Glomerular endothelial cell (primary cell): ENCODE measurements at places on chromosomes 7 and 10.

DNA sequence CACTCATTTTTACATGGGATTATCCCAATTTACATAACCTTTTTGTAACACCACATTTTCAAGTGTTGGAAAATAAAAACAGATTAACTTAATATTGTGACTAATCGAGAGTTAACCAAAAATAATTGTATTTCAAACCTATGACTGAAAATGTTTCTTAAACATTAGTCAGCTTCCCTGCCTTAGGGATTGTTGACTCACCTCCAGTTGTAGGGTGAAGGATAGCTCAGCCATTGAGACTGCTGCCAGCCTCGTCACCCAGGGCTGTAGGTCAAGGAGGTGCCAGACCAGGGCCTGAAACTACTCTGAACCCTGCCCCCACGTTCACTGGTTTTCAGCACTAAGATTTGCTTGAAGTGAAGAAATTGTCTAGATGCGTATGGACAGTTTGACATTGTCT, 351.2 kb downstream of the GFRA1 start:
- DNase-seq = no peak

DNA sequence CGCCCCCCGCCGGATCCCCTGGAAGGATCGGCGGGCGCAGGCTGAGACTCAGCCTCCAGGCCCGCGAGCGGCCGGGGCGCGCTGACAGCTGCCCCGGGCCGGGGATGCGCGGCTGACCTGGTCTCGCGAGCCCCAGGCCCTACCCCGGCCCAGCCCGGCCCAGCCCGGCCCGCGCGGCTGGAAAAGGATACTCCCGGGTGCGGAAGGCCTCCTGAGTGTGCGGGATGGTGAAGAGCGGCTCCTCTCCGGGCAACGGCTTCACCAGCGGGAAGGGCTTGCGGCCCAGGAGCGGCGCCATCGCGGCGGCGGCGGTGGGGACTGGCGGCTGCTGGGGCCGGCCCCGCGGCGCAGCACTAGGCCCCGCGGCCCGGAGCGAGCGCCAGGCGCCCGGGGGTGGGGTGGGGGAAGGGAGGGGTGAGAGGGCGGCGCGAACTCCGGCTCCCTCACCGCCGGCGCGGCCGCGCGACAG, 423 bp downstream of the BAZ1B start:
- no peak for DNase-seq

- DNase-seq = no peak
Observed at GRCh38 chr7:87199241-87199640, 20.3 kb downstream of the TMEM243 start.

- DNase-seq = no peak
Observed at GRCh38 chr10:101779544-101780186, 3.6 kb downstream of the NPM3 start.

DNA sequence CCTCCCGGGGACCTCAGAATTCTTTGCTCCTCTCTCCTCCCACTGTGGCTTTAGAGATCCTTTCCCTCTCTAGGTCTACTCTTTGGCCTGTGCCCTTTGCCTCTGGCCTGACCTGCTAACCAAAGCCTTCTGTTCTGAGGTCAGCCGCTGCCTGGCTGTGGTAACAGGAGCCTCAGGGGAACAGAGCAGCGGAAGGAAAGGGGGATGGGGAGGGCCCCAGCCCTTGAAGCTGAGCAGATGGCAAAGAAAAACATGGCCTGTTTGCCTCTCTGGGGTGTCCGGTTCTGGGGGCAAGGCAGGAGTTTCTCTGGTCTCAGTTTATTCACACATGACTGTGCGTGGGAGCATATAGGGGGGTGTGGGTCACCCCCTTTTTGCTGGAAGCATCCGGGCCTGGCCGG, 28.2 kb downstream of the COL26A1 start:
- no peak for DNase-seq

DNA sequence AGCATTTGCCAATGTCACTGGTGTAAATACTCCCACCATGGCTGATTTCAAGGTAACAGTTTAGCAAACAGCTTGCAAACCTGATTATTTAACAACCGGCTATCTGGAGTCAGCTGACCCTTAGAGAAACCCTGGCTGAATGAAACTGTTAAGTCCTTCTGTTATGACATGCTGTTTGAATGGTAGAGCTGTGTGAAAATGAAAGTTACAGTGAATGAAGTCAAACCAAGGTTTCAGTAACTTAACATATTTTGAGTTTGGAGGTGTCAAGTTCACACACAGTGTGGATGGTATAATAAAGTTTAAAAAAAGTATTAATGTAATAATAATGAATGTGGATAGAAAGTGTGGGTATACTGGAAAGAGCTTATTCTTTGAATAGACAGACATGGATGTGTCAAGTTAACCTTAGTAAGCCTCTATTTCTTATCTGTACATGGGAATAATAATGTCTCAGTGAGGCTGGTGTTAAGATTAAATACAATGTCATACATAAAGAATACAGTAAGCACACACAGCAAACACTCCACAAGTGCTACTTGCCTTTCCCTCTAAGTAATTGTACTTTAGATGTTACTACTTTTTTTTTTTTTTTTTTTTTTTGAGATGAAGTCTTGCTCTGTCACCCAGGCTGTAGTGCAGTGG, 150.4 kb downstream of the TAX1BP1 start:
- no peak for DNase-seq

DNA sequence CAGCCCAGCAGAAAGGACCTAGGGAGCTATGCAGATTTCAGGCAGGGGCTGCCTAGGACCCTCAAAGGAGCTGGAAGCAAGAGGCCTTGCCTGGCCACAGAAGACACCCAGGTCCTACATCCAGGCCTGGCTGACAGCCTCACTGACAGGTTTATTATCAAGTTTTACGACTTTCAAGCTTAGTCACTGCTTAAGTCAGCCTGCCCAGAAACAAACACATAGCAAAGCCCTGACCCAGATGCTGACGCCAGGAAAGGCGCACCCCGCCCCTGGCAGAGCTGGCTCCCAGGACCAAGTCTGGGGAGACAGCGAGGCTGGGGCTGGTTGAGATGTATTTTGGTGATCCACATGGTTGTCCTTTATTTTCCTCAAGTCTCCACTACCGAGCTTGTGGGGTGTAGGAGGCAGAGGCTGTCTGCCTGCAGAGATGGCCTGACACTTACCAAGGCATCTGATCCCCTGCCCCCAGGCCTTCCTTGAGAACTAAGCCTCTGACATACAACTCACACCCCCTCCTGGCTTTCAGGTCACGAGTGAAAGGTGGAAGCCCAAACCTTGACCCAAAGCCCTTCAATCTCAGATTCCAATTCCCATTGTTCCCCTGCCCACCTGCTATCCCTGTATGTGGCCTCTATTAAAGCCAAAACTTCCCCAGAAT, 80.7 kb upstream of the EMX2 start:
- DNase-seq = peak; percentile 74

- no peak for DNase-seq
Observed at GRCh38 chr7:82594665-82595064, 151.1 kb upstream of the CACNA2D1 start.

- DNase-seq = peak; percentile 98
Observed at GRCh38 chr7:18866359-18867036, 250.9 kb downstream of the TWIST1 start.

DNA sequence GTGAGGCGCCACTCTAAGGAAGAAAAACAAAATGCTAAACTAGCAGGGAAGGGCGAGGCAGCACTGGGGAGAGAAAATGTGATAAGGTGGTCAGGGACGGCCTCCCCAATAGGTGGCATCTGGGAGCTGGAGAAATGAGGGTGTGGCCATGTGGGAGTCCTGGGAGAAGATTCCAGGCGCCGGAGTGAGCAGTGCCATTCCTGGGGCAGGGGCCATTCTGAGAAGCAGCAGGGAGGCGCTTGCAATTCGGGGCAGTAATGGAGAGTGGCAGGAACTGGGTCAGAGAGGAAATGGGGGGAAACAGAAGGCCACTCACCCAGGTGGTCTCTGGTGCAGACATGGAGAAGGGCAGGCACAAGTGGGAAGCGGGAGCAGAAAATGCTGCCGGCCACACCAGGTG, 61.8 kb upstream of the LRRC18 start:
- DNase-seq = no peak

- no peak for DNase-seq
Observed at GRCh38 chr7:18289788-18290187, 205.8 kb upstream of the HDAC9 start.

GRCh38 chr7:94003446-94004023, 620 bp downstream of the BET1 start:
- DNase-seq = no peak

GRCh38 chr7:6306471-6306870, 34.0 kb upstream of the CYTH3 start:
- DNase-seq = no peak

GRCh38 chr7:136061433-136061832, 84.3 kb upstream of the MTPN start:
- no peak for DNase-seq

DNA sequence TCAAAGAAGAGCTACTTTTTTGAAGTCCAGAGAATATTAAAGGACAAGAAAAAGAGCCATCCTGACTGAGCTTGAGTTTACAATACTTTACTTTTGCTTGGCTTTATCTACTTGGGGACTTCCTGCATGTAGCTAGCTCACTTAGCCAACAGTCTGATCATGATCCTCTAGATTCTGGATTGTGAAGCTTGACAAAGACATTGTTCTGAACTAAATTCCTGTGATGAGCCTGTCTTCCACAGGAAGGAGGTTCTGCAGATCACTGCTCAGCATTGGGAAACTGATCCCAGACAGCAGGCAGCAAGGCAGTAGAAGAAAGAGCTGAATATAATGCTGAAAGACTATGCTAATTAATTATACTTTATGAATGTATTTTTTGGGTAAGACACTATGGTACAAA, 296.4 kb downstream of the DGKB start:
- no peak for DNase-seq

DNA sequence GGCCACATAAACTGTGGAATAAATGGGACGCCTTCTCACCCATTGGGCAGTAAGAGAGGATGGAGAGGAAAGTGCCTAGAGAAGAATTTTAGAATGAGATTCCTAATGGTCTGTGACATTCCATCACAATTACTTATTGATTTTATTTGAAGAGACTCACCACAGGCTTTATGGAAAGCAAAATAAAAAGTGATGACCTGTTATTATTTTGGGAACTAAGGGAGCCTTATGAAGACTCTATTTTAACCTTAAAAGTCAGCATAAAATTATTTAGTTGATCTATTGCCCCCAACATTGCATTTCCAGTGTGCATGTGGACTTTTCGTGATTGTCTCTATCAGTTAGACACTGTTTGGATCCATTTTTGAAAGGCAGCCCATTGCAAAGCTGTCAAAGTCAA, 107.5 kb downstream of the PCLO start:
- DNase-seq = no peak

DNA sequence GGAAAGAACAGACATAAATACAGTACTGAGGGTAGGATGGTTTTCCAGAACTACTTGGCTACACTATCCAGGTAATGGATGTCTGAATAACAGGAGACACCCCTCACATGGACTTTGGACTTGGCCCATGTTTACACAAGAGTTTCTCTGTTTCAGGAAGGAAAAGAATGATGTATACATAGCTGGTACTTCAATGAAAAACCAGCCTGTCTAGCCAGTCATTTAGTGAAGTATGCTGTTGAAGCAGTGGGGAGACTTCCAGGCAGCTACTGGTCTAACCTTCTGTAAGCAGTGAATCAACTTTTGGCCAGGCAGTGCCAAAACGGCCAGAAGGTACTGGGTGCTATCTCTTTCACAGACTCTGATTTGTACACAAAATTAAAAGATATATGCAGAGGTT, 135.0 kb downstream of the MBL2 start:
- DNase-seq = no peak
